ENCODE measurements at places on chromosomes 16 and 17.

DNA sequence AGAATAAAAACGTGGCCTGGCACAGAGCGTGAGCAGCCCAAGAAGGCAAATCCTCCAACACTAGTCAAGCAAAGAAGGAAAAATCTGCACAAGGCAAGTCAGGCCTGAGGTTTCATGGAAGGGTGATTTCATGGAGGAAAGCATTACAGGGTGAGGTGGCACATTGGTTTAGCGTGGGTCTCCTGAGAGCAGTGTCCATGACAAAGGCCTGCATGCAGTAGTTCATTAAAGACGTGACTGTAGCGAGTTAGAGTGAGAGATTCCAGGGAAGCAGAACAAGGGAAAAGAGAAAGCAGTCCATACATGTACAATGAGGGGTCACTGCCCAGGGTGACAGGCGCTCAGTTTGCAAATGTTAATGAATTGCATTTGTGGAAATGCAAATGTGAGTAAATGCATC lies 285.0 kb upstream of the ERCC4 start:
- DNase-seq: no peak

- DNase-seq: peak; percentile 60
These were observed 1.6 kb downstream of the RIPOR1 start for GRCh38 chr16:67530013-67530939.

GRCh38 chr17:8148560-8148959 lies 3.6 kb downstream of the PER1 start:
- DNase-seq: no peak

DNA sequence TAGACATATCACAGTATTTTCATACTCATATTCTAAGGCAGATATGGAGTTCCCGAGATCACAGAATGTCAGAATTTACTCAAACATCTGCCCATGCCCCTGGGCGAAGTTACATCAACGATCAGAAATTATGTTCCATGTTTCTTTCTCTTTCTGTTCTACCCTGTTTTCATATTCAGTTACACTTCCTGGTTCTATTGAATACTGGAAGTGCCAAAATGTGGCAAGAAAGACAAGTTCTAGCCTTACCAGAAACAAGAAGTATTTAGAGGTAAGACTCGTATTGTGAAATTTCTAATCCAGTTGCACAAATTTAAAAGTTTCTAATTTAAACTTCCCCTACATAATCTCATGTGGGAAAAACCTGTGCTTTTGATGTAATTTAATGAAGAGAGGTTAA lies 36.1 kb downstream of the KCNJ2 start:
- no peak for DNase-seq

DNA sequence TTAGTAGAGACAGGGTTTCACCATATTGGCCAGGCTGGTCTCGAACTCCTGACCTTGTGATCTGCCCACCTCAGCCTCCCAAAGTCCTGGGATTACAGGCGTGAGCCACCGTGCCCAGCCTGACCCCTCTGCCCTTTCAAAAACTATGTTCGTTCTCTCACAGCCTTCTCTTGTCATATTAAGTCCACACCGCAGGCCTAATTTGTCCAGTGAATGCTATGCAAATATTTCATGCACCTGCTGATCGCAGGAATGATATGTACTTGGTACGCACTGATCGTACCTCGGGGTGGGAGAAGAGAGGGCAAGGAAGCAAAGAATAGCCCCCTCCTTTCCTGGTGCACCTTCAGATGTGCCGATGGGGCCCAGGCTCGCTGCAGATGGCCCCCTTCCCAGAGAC lies 3.0 kb upstream of the BIRC5 start:
- DNase-seq: no peak

Measured in iPS-NIHi11 (cell line).